ENCODE measurements at places on chromosomes 6 and 20. TPM values are rescaled to one million over a fixed set of nuclear protein-coding genes. Genes with fewer than 3 reads are reported as not detected.

DNA sequence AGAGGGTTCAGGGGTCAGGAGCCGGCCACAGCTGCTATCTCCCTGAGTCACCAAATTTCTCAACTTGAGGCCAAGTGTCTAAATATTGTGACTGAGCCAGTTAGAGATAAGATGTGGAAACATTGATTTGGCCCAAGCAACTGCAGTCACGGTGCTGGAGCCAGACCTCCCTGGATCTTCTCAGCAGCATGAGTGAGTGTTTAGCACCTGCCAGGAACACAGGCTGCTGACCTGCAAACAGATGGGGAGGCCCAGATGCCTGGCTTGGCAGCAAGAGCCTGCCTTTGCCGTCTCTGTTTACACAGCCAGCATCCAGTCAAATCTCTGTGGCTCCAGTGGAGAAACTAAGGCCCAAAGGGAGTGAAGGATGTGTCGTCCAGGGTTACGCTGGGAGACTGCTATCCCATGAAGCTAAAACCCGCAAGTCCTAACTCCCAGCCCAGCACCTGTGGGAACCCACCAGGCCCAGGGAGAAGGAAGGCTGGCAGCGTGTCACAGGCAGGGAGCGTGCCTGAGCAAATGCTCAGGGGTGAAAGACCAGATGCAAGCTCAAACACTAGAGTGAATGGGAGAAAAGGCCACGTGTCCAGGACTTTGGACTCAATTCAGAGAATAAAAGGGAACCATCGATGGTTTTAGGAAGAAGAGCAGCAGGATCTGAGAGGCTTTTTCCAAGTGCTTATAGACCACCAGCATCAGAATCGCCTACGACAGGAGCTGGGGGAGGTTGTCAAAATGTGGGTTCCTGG lies 15.9 kb upstream of the PTGIS start:
- DNase-seq, result no peak

GRCh38 chr6:170182781-170183120 lies 108.1 kb downstream of the DLL1 start:
- DNase-seq, result no peak

DNA sequence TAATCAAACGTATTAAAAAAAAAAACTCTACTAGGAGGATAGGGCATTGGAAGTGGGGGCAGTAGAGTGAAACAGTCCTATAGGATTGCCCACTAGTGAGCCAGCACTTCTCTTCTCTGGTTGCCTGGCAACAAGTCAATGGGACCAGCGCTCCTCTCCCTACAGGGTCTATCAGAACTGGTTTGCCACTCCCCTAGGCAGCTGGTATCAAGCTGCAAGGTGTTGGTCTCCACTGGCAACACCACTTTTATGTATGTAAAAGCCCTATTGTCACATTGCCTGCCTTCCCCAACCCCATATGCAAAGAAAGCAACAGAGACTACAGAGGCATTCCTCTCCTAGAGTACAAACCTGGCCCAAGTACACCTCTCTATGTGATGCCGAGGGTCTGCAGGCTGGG lies 166.9 kb upstream of the MCHR2 start:
- peak; percentile 86 for DNase-seq

DNA sequence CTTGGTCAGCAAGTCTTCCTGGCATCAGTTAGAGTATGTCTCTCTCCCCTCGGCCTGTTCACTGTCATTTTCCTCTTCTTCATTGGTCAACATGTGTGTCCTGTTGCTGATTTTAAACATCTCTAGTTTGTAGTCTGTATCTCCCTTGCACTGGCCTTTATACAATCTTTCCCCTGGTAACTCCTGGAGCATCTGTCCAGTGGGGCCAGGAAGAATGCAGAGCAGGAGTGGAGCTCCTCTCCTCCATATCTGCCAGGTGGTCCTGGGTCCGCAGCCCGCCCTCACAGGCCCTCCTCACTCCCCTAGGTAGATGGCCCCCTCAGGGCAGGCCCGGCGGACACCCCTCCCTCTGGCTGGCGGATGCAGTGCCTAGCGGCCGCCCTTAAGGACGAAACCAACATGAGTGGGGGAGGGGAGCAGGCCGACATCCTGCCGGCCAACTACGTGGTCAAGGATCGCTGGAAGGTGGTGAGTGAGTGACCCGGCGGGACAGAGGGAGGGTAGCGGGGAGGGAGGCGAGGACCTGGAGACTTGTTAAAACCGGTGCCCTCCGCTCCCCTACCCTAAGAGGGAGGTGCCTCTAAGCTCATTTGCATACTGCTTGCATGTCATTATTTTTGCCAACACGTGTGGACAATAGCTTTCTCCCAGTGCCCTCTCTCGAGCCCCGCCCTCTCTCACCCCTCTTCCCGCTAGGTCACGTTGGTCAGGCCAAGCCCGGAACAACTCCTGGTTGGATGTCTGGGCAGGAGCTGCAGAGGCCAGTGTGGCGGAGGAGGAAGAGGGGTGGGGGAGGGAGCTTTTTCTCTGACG lies 3.2 kb downstream of the TTBK1 start:
- DNase-seq, result peak; percentile 97

GRCh38 chr6:170124836-170125235 lies 166.0 kb downstream of the DLL1 start:
- no peak for DNase-seq

DNA sequence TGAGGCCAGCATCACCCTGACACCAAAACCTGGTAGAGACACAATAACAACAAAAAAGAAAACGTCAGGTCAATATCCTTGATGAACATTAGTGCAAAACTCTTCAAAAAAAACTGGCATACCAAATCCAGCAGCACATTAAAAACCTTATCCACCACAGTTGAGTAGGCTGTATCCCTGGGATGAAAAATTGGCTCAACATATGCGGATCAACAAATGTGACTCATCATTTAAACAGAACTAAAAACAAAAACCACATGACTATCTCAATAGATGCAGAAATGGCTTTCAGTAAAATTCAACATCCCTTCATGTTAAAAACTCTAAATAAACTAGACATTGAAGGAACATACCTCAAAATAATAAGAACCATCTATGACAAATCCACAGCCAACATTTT lies 59.6 kb upstream of the PHIP start:
- DNase-seq, result no peak

TRIM31 gene
- not detected for total RNA-seq

PAK5 gene
- 1.1 TPM for total RNA-seq

NMBR gene
- not detected for total RNA-seq

GPSM3 gene
- 4.7 TPM for total RNA-seq
